CD4-positive, alpha-beta T cell treated with Interleukin-10 for 1 hour (primary cell): ENCODE measurements at places on chromosomes 5 and 9.

- DNase-seq: no peak
Measured at GRCh38 chr5:171152382-171152781, 156.7 kb upstream of the TLX3 start.

DNA sequence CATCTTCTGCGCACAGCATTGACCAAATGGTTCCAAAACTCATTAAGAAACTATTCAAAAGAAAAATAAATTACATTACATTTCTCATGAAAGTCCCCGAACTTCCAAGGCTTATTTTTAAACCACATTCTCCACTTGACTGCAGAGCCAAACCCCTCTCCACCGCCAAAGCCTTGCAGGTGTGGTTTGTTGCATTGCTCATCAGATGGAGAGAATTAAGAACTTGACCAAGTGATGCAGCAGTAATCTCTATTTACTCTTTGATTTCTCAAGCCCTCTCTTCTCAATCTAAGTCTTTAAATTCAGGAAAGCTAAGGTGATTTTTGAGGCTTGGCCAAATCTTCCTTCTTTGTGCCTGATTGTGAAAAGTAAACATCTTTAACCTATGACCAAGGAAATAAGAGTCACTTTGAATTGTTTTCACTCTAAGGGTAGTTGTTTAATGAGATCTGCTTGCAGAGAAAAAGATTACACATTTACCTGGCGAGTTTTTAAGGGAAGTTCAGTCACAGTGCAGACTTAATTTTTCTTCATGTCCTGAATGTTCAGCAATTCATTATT is 290.5 kb upstream of the ITGA1 start:
- no peak for DNase-seq

GRCh38 chr9:87535817-87536539 is 38.3 kb downstream of the DAPK1 start:
- no peak for DNase-seq

GRCh38 chr9:128203707-128204551 is 750 bp downstream of the DNM1 start:
- peak; percentile 18 for DNase-seq

DNA sequence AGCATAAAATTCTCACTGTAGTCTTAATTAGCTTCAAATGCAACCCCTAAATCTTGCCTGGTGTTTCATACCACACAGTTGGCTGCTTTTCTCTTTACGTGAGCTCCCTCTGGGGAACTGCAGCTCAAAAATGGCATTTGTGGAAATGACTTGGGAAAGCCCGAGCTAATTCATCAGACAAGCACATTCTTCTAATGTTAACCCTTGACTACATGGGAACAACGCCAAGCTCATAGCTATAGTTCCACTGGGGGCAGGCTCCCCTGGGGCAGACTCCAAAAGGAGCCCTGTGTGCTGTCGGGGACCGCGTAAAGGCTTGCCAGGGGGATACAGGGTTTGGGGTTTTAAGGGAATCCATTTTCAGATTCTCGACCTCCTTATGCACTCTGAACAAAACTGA is 301.4 kb upstream of the DAP start:
- DNase-seq: no peak

GRCh38 chr9:136666372-136667213 is 3.9 kb downstream of the EGFL7 start:
- no peak for DNase-seq

- DNase-seq: no peak
Measured at GRCh38 chr9:8437876-8438275, 638.3 kb upstream of the DMAC1 start.

GRCh38 chr9:119810645-119811429 is 441.6 kb upstream of the BRINP1 start:
- DNase-seq: no peak

DNA sequence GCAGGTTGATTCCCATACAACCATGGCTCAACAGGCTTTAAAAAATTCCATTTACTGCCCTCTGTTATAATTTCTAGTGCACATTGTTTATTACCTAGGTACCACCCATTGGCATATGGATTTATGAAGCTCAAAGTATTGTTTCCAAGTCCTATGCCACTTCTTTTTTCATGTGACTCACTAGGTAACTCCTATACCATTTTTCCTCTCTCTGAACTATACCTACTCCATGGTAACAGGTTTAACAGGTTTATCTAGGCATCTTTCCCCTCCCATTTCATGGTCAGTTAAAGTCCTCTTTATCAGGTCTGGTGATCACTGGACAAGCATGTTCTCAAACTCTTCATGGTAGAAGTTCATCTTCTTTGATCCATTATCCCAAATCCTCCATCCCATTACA is 49.6 kb upstream of the ABCA1 start:
- DNase-seq: no peak

DNA sequence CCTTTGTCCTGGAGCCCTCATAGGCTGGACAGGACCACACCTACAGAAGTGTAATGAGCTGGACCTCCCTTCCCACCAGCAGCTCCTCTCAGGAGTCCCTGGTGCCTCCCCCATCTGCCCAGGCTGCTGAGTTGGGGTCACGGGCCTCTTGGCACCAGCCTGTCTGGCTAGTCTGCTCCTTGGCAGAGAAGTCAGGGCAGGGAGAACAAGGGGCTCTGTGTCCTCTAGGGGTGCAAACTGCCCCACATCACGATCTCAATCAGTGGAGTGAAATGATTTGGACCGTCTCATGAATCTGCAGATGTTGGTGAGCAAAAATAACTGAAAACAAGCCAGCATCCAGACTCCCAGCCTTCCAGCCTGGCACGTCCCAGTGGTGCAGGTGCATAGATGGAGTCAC is 14.9 kb upstream of the GFPT2 start:
- no peak for DNase-seq

GRCh38 chr5:144189800-144190429 is 19.2 kb downstream of the KCTD16 start:
- peak; percentile 92 for DNase-seq

DNA sequence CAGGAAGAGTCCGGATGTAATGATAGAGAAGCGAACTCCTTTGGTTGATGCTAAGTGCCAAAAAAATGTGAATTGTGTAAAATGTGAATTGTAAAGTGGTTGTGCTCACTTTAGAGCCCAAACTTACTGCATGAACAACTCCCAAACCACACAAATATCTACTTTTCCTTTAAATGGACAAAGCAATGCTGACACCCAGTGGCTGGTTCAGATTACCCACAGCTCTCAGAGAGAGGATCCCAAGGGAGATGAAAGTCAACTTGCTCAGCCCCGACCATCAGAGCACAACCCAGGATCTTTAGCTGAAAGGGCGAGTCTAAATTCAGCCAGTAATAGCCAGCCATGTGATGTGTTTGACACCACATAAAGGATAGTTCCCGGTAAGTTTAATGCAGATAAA is 133.7 kb downstream of the NMUR2 start:
- peak; percentile 9 for DNase-seq

DNA sequence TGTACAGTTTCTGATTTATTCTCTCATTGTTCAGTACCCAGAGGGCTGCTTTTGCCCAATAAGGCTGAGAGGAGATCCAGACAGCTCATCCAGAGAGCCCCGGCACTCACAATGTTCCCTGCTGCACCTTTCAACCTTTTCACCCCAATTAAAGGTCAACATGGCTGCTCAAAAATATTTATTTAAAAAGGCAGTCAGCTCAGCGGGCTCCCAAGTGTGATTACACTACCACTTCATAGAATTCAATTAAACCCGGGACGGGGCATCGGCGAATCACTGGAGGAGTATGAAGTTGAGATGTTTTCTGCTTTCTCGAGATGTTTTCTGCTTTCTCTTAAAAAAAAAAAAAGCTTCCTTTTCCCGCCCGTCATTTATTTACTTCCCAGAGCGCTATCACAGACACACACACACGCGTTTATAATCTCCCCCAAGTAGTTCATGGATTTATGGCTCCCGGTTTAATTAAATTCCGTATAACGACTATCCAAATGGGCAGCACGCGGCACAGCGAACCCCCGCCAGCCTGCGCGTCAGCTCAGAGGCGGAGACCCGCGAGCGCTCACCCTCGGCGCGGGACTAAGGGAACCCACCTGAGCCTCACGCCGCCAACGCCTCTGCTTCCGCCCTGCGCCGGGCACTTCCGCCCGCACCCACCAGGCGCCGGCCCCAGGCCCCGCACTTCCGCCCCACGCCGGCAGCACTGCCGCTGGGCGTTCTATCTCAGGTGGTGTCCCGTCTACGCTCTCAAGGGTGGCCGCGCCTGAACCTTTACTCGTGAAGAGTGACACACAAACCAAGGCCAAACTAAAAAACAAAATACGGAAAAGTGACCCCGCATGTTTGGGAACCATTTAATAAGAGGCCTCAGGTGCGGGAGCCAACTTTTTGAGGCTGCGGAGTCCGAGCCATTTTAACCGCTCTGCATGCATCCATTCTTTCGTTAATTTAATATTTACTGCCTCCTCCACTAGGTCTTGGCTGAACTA is at the start of gene C5orf63:
TSS of gene C5orf63 (minus strand) at position 642 of the 986 bp plus-strand sequence. CDS start 14,507 bp downstream, outside the sequence.
- peak; percentile 72 for DNase-seq

DNA sequence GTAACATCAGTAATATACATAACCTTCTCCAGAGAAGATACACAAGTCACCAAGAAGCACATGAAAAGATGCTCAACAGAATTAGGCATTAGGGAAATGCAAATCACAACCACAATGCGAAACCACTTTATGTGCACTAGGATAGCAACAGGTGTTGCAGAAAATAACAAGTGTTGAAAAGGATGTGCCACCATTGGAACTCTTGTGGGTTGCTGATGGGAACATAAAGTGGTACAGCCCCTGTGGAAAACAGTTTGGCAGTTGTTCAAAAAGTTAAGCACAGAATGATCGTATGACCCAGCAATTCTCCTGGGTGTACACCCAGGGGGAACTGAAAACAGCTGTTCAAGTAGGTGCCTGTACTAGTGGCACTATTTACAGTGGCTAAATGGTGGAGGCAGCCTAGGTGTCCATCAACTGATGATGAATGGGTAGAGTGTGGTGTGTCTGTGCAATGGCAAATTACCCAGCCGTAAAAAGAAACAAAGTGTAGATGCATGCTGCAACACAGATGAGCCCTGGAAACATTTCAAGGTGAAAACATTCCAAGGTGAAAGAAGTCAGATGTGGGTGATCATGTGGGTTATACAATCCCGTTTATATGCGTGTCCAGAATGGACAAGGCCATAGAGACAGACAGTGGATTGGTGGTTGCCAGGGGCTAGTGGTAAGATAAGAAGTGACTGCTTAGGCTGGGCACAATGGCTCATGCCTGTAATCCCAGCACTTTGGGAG is 27.2 kb downstream of the CCDC69 start:
- DNase-seq: peak; percentile 11

- DNase-seq: no peak
Measured at GRCh38 chr9:133515615-133516255, 9.0 kb downstream of the MYMK start.

DNA sequence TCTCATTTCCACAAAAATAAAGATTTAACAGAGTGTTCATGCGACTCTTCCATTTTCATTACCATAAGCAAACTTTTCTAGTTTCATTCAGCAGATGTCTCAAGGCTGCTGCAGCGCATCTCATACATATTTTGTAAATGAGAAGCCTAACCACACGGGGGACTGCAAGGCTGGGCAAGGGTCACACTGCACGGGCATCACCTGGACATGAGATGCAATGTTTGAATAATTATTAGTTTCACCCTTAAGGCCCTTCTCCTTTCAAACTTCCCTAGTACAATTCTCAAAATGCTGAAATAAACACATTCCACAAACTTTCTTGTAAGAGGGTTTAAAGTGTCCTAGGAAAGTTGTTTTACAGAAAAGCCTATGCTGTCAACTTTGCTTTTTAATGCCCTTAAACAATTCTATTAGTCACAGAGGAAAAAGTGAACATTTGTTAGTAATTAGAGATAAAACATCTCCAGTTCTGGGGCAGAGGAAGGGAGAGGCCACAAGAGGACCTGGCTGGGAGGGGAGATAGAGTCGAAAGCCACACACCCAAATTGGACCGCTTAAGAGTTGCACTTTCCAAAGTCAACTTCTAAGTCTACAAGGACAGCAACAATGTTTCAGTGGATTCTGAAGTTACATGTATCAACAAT is 1.3 kb downstream of the DENND1A start:
- no peak for DNase-seq

DNA sequence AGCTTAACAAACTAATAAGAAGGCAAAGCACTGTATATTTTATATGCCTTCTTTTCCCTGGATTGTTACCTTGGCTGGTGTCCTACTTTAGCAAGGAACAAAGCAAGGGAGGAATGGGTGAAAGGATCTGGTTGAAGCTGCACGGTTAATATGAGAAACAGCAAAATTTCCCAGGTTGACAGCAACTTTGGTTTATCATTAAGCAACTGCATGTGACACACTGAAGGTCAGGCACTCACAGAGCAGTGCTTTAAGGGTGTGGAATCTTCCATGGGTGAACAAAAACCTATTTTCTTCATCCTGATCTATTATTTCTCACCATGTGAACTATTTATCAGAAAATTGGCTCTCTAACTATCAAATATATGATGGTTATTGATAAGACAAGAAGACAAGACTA is 109.0 kb upstream of the ATP10B start:
- no peak for DNase-seq

DNA sequence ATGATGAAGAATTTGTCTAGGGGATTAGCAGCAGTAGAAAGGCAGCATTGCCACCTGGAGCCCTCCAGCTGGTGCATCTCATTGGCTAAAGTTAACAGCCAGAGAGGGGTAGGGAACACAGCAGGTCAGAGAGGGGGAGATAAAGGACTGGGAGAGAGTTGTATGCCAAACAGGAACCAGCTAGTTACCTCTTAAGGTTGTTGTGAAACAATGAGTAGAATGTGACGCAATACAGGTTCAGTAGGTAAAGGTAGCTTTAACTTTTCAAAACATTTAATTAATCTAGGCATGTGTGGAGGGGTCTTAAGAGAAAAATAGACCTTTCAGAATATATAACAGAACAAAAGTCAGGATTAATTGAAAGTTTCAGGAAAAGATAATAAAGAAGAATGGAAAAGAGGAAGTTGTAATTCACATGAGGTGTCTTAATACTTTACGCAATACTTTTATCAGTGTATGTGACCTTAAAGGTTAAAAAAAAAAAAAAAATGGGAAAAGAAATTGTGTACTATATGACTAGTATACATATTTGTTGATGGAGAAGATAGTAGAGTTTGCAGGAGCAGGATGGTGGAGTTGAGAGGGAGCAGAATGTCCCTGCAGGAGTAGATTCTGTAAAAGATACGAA is 14.3 kb downstream of the FBXO38 start:
- DNase-seq: no peak

GRCh38 chr9:71121275-71122021 is at the start of gene TRPM3:
Gene TRPM3, minus strand, starts transcription at chr9:71121621. Its CDS starts 267 bp downstream, at chr9:71121354.
- DNase-seq: no peak

DNA sequence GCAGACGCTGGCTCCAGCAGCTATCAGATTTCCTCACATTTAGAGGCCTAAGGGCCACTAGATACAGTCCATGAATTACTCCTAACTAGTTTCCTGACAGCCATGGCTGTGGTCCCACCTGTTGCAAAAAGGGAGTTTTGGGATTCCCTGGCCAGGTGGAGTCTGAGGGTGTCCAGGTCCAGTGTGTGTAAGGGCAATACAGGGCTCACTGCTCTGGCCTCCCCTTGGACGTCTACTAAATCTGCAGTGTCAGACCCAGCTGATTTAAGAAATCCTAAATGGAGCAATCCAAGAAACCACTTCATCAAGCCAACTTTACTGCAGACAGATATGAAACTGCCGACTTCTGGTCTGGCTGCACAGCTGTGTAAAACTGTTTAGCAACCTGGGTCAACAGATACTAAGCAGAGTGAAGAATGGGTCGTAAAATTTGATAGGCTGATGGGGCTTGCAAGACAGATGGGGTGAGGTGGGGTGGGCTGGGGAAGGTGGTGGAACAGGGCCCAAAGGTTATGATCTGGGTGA is 116.4 kb downstream of the GADD45G start:
- no peak for DNase-seq
